ENCODE measurements at places on chromosomes 12 and 14.

GRCh38 chr14:53670701-53671100 lies 285.9 kb downstream of the BMP4 start:
- no peak for ATAC-seq

GRCh38 chr12:80268924-80269749 lies 169.8 kb downstream of the OTOGL start:
- ATAC-seq, result peak; percentile 86

- no peak for ATAC-seq
These were observed 235.5 kb downstream of the MDGA2 start for GRCh38 chr14:47439953-47440352.

- no peak for ATAC-seq
These were observed 420.2 kb downstream of the SLC6A15 start for GRCh38 chr12:84492351-84492883.

- ATAC-seq, result peak; percentile 97
These were observed at the start of gene CPM for GRCh38 chr12:68932961-68933893. Gene CPM, minus strand, starts transcription at chr12:68933171. Its CDS starts 334 bp downstream, at chr12:68932837.

DNA sequence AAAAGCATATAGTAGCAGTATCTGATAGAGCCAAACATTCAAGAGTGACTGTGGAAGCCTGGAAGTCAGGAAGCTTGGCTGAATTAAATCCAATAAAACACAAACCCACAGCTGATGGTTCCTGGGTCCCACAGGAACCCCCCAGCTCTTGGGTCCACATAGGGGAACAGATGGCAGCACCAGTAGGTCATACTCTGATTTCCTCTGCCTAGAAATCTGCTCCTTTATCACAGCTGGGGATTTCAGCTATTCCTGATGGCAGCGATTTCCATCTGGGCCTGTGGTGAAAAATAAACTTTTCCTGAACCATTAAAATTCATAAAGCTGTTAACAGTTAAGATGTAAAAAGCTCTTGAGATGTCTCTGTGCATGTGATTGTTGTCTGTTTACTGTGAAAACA lies 202.0 kb upstream of the FRMD6 start:
- no peak for ATAC-seq
